ENCODE measurements at places on chromosomes 12 and 14. TPM values are rescaled to one million over a fixed set of nuclear protein-coding genes. Genes with fewer than 3 reads are reported as not detected.

Gene CLBA1
- 10.6 TPM for total RNA-seq

Gene HOXC13
- total RNA-seq: 3.6 TPM

Gene CLEC9A
- total RNA-seq: not detected

Gene PUS7L
- 15.2 TPM for total RNA-seq

Gene RBP5
- not detected for total RNA-seq

Gene STAC3
- total RNA-seq: 594 TPM

Gene FBXO34
- total RNA-seq: 30.3 TPM

Gene CYP46A1
- total RNA-seq: 2.2 TPM

Gene HOXC12
- 0.62 TPM for total RNA-seq

Gene ARHGEF40
- 67.3 TPM for total RNA-seq

DNA sequence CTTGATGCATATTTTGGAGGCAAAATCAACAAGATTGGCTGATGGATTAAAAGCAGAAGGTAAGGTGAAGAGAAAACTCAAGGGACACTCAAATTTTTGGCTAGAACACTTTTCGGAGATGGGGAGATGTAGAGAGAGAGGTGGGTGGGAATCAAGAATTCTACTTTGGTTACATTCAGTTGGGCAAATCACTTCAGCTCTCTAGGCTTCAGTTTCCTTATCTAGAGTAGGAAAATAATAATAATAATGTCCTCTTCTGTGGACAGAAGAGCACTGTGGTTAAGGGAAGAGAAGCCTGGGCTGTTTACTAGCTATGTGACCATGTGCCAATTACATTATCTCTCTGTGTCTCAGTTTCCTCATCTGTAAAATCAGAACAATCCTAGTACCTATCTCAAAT lies 23.4 kb upstream of the DHRS2 start:
- no peak for DNase-seq

- no peak for DNase-seq
Observed at GRCh38 chr14:68924186-68925158, 54.6 kb downstream of the ACTN1 start.

DNA sequence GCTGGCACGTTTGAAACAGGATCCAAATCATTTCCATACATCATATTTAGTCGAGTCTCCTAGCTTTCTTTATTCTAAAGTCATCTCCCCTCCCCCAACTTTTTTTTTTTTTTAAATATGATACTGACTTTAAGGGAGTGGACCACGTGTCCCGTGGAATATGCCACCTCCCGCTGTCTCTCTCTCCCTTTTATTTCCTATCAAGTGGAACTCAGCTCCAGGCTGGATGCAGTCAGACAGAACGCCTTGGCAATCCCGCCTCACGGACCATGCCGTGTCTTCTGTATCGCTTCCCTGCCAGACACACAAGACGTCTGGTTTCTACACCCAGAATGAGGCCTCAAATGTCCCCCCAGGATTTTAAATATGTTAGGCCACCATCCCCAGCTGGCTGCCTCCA lies 21.2 kb downstream of the BCL7A start:
- no peak for DNase-seq

- DNase-seq: no peak
Observed at GRCh38 chr12:108845696-108846095, 11.7 kb downstream of the SSH1 start.

GRCh38 chr12:59027199-59027598 lies 106.9 kb upstream of the LRIG3 start:
- no peak for DNase-seq

DNA sequence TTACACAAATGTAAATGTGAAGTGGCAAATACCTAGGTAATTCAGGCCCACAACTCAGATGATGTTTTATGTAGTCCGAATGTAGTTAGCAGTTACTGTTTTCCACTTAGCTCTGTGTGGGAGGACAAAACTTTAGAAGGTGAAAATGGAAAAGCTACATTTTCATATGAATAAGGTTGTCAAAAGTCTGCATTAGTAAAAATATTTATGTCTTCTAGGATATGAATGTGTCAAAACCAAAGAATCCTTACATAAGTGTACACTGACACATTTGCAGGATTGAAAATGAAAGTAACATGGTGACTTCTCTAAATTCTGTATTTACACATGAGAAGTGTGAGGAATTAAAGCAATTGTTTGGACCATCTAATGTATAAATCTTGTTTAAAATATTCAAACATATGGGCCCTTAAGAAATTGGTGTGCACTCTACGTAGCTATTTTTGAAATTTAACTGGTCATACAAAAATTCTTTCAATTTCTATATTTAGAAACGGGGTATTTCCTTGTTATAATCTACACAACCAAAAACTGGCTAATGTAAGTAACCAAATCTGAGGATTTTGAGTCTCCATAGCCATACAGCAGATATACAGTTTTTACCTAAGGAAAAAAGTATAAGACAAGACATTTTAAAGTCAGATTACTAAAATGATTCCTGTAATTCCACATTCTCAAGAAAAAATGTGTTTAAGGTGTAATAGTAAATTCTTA lies 5.4 kb downstream of the CDKN1B start:
- DNase-seq: peak; percentile 53

DNA sequence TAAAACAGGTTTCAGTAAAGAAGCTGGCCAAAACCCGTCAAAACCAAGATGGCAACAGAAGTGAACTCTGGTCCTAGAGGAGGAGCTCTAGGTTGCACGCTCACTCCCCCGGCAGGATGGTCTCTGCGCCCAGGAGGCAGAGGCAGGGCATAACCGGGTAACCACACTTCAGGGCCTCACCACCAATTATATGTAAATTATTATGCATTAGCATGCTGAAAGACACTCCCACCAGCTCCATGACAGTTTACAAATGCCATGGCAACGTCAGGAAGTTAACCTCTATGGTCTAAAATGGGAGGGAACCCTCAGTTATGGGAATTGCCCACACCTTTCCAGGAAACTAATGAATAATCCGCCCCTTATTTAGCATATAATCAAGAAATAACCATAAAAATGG lies 20.1 kb upstream of the SLC6A12 start:
- DNase-seq: no peak

DNA sequence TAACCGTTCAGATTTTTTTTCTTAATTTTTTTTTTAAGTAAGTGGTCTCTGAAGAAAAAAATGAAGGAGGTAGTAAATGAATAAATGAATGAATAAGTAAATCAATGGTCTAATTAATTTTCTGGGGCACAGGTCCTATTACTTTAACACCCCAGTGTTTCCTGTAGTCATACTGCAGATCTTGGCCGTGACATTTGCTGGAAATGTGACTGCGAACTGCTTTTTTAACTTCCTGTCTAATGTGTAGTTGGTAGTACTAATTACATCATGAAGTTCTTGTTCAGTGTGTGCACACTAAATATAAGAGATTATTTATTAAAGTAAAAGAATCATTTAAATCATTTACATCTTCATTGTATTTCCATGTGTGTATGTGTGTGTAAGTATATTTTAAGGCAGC lies 45.4 kb downstream of the AEBP2 start:
- DNase-seq: no peak

DNA sequence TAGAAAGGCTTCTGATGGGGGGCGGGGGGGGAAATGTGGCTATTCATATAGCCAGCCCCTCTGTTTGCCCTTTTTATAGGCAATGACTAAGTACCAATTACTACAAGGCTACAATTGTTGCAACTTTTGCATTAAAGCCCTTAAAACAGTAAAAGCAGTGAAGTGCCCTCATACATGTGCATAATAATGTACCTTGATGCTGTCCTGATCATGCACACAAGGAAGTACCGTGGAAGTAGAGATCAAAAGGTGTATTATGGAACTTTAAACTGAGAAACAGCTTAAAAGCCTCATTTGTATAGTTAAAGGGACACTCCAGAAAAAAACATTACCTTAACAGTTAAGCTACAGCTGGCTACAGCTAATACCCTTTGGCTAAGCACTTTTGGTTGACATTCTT lies 111.8 kb downstream of the PLEKHG7 start:
- DNase-seq: no peak

DNA sequence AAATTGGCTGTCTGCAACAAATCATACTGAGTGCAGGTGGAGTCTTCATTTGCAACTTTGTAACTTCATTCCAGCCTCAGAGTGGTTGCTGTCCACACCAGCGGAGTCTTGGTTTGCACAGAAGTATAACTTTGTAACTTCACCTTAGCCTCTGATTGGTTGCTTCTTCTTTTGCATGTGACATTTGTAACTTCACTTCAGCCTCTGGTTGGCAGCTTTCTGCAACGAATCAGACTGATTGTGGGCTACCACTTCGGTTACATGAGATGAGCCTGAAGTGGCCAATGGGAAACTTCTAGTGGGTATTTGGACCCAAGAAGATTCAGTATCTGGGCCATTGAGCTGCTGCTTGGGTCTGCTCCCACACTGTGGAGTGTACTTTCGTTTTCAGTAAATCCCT lies 17.8 kb downstream of the RASSF8 start:
- DNase-seq: peak; percentile 82

DNA sequence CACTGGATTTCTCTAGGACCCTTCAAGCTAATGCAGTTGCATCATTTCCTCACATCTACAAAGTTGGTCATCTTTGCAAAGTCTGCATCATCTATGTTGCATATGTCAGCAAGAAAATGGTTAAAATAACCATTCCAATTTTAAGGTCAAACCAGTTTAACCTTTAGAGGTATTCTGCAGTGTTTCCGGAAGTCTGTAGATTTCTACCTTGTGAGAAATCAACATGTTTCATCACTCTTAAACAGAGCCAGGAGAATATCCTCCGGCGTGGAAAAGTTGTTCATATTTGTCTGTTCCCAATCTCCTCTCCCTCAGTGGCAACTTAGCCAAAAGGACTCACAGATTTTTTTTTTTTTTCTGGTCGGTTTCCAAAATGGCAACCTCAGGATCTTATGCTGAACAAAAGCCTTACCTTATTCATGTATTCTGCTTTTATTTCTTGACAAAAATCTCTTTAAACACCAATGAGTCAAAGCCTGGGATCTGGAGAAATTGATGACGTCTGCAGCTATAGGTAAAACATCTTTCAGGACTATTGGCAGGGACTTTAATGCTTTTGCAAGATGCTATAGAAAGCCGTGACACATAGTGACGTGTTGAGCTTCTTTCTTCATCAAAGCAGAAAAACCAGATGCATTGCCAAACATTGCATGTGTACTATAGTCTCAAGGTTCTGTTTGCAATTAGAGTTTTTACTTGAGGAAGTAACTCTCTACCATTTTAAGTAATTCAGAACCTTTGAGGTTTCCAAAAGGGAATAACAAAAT lies 16.0 kb upstream of the CDK17 start:
- no peak for DNase-seq

GRCh38 chr12:7108003-7108795 lies 815 bp downstream of the C1RL start:
- peak; percentile 73 for DNase-seq

DNA sequence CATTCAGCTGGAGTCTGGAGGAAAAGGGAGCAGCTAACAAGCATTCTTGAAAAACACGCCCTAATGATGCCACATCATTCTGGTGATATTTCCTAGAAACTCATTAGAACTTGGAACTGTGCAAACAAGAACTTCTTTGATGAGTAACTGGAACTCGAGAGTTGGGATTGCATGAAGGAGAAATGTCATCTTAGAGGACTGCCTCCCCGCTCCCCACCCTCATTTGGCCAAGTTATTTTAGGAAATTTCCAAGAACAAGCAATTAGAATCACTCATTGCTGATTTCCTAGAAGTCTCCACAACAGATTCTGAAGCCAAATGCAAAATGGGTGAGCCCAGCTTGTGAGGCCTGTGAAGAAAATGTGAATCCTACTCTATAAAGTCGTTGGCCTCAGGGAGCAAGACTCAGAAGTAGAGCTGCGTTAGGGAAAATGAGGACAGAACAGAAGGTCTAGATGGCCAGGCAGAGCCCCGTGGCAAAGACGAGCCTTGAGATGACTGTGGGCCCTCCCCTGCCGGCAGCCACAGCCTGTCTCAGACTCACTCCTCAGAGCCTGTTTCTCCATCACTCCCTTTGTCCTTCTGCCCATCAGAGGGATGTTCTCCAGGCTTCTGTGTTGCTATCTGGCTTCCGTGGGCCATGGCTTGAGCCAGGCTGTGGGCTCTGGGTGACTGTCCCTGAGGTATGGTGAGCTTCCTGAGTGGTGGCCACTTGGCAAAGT lies 38.4 kb downstream of the RTL1 start:
- DNase-seq: no peak

DNA sequence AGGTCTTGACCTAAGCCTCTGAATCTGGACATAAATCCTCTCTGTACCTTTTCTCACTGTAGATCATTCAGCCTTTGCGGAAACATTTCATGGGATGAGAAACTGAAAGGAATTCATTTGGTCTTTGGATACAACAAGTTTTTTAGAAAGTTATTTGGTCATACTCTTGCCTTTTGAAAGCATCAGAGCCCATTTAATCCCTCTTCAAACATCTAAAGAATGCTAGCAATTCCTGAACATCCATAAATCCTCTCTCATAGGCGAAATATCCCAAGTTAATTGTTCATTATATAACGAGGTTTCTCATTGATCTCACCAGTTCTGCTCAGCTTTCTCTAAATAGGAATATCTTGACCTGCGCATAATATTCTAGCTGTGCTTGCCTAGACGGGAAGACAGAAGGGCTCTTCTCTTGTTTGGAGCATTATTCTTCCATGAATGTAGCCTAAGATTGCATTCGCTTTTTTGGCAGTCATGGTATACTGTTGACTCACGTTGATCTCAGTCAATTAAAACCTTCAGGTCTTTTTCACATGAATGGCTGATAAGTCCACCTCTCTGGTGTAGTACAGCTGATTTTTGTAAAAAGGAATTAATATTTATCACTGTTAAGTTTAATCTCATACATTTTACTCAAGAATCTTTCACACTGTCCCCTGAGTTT lies 24.1 kb downstream of the NTN4 start:
- no peak for DNase-seq

GRCh38 chr14:34365309-34365915 lies 96.6 kb downstream of the SPTSSA start:
- DNase-seq: peak; percentile 24

DNA sequence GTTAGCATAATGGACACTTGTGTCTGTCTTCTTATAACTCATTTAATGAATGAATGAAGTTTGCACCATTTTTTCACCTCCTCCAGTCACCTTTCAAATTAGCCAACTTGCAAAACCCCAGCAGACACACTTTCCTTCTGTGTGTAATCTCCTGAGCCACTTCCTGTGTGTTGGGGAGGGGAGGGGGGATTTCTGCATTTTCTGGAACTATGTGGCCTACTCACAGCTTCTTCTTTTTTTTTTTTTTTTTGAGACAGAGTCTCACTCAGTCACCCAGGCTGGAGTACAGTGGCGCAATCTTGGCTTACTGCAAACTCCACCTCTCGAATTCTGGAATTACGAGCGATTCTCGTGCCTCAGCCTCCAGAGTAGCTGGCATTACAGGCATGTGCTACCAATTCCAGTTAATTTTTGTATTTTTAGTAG lies 4.1 kb upstream of the SERPINA1 start:
- DNase-seq: no peak

DNA sequence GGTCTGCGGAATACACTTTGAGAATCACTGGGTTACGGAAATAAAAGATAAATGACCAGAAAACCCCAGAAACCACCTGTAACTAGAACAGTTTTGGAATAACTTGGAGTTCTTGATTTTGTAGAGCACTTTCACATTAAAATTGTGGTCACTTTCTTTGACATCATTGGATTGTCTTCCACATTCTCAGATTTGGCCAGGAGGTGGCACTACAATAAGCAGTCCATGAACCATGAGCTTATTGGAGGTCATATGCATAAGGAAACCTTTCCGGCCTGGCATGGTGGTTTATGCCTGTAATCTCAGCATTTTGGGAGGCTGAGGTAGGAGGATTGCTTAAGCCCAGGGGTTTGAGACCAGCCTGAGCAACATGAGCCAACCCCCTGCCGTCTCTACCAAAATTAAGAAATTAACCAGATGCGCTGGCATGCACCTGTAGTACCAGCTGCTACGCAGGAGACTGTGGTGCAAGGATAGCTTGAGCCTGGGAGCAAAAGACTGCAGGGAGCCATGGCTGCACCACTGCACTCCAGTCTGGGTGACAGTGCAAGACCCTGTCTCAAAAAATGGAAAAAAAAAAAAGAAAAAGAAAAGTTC lies 107.7 kb upstream of the CAND1 start:
- DNase-seq: peak; percentile 57

All from myocyte (in vitro differentiated cells).